ENCODE measurements at places on chromosomes 5 and 9.

- no peak for DNase-seq
Measured at GRCh38 chr5:87686975-87687374, 274.2 kb upstream of the CCNH start.

DNA sequence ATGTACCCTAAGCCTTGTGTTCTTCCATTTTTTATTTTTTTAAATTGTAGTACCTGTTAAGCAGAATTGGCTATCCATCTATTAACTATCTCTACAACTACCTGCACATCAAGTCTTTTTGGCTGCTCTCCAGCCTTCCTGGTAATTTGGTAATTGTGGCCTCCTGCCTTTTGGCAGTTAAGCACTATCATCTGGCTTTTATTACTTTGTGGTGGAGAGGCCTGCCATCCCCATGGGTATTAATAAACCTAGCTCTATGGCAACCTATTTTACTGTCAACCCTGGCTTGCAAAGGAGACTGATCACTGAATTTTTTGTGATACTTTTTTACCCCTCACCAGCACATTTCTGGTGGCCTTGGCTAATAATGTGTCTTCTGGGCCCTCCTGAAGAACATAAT lies 20.5 kb downstream of the SELENOP start:
- DNase-seq = no peak

GRCh38 chr5:107680799-107681198 lies 10.1 kb upstream of the EFNA5 start:
- DNase-seq = no peak

GRCh38 chr5:17727098-17727497 lies 92.8 kb downstream of the TAF11L14 start:
- no peak for DNase-seq

DNA sequence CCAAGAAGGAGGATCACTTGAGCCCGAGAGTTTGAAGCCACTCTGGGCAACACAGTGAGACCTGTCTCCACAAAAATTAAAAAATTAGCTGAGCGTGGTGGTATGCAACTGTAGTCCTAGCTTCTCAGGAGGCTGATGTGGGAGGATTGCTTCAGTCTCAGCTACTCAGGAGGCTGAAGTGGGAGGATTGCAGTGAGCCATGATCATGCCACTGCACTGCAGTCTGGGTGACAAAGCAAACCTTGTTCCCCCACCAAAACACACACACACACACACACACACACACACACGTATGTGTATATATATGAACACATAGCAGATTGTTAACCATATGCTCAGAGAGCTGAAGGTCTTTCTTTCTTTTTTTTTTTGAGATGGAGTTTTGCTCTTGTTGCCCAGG lies 157.5 kb upstream of the MAST4 start:
- DNase-seq = no peak

DNA sequence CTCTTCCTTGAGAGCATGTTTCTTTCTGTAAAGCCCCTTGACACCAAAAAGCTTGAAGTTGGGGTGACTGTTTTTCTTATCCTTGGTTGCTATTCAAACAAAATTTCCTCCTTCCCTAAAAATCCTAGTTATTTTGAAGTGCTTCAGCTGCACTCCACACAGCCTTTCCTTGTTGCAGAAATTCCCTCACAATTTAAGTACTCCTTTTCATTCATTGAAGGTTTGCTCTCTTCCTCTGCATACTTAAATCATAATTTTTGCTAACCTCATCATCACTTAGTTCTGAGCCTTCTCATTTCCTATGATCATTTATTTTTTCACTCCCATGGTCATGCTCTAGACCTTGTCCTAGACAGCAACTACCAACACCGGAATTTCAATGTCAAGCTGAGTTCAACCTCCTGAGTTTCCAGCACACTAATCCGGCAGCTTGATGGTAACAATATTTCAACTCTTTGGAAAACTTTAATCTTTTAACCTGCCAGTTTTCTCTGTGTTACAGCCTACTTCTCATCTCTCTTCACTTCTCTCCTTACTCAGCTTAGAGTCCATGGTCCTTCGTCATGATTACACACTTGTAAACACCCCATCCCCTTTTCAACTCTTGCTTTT lies 78.7 kb upstream of the ACTBL2 start:
- DNase-seq = no peak

DNA sequence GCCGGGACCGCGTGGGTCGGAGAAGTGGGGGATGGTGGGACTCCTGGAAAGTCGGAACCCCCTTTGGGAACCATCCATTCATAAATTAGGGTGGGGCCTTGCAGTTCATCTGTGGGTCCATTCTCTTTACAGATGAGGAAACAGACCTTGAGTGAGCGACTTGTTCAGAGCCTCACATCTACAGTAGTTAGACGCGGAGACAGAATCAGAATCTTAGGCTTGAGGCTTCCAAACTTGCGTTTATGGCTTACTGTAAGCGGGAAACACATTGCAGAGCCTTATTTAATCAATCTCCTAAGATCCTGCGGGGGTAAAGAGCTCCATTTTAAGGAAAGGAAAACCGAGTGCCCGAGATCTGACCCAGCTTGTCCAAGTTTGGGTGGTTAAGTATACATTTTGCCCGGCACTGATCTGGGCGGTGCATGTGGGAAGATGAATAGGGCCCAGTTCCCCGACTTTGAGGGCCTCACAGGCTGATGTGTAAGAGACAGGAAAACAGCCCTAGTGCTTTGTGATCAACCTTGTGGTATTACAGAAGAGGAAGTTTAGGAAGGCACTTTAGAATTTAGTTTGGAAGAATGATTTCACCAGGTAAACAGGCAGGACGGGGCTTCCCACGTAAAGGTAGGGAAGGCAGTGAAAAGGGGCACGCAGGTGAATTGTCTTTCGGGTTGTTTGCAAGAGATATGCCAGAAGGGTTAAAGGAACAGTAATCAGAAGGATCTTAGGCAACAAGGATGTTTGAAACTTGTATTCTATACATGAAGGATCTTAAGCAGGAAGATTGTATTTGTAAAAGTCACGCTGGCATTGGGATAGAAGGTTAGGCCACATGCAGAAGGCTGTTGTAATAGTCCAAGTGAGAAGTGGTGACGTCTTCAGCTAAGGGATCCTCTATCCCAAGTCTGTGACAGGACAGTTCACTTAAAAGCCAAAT lies 744 bp downstream of the TARS1 start:
- DNase-seq = no peak

- DNase-seq = no peak
Measured at GRCh38 chr5:168734620-168735300, 155.6 kb upstream of the PANK3 start.

DNA sequence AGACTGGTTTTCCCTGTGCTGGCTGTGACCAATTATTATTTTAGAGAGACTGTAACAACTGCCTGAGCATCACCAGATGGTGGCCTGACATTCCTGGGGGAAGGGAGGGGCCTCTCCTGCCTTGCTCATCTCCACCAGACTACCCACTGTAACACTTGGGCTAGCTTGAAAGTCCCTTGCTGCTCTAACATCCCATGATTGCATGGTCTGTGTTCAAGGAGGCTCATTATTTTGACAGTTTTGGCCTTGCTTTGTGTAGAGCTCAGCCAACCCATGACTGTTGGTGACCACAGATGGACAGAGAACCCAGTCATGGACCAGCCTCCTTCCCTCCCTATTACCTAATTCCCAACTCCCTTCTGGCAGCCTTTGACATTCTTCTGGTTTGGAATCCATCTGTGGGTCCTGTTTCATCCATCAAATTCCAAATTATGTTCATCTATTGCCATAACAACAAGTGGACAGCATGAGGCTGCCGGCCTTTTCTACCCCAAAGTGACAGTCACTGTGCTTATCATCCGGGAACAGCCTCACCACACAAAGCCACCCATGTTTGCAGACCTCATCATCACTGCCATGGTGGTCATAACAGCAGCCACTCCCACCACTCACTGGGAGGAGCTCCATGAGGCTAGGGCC lies 49.0 kb upstream of the ICE1 start:
- DNase-seq = no peak

DNA sequence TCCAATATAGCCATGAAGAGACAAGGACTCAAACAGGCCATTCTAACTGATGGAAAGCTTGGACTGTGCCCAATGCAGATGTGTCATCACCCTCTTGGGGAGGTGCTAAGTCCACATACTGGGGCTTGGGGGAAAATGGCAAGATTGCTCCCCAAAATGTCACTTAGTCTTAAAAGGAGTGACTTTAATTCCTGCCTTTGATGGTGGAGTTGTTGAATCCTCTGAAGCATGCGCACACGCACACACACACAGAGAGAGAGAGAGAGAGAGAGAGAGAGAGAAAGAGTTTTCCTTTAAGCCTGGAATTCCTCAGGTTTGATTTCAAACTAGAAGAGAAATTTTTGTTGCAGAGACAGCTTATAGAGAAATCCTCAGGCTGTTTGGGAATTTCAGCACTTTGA lies 161.9 kb upstream of the GAS1 start:
- DNase-seq = no peak

DNA sequence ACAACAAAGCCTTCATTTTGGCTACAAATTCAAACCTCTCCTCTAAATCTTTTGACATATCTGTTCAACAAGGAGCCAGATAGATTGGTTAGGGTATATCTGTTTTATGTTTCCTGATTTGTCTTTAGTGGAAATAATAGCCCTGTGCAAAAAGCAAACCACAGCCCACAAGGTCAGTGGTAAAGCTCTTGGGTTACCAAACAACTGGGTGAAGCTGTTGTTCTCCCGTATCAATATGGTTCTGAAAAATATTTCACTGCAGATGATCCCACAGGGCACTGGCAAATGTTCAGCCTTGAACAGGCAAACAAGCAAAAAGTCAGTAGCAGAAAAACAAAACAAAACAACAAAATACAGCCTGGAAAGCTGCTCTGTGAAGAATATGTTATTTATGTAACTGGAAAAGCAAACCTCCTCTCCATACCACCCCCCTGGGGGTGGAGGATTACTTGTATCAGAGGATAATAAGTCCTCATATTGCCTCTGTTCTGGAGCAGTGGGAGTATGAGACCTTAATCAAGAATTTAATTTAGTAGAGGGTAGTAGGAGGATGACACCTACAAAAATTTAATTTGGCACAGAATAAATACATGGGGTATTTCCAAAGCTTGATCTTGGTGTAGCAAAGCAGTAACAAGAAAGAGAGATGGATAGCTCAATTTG lies 20.8 kb upstream of the PTBP3 start:
- DNase-seq = no peak

DNA sequence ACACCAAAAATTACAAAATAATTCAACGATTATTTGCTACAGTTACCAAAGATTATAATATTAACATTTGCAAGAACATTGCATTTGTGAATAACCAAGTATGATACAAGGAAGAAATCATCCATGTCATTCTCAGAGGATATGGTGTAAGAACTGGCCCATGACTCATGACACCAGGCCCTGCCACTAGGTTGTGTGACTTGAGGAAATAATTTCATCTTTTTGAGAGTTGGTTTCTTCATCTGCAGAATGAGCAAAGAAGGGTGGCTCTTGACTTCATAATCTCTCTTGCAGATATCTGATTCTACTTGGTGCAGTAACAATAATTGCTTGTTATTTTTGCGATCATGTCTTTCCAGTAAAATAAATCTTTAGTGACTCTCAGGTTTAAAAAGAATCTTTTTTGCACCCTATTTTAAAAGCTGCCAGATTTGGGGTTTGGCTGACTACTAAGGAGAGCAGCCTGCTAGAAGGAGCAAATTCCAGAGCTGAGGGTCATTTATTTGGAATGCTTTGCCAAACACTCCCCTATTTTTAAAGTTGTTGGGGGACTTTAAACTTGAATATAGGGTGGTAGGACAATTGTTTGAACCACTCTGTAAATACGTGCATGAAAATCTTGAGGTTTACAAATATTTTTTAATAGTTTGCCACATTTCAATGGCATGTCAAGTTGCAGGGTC lies 23.5 kb downstream of the ITGA1 start:
- no peak for DNase-seq

DNA sequence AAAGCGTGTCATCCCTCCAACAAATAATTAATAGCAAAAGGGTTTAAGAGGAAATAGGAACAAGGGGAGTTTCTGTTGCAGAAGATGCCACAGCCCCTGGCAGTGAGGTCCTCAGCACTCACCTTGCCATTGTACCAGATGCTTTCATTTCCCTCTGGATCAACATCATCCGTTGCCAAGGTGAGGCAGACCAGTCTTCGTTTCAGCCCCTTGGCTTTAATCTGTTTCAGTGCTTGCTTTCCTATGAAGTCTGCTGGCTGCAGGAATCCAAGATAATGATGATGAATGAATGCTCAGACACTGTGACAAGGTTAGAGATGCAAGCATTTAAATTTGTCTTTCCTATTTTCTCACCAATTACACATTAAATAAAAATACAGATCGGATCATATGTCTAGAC lies 20.0 kb upstream of the ARSB start:
- DNase-seq = no peak

GRCh38 chr5:79845448-79846197 lies 145.4 kb downstream of the MTX3 start:
- DNase-seq = no peak

DNA sequence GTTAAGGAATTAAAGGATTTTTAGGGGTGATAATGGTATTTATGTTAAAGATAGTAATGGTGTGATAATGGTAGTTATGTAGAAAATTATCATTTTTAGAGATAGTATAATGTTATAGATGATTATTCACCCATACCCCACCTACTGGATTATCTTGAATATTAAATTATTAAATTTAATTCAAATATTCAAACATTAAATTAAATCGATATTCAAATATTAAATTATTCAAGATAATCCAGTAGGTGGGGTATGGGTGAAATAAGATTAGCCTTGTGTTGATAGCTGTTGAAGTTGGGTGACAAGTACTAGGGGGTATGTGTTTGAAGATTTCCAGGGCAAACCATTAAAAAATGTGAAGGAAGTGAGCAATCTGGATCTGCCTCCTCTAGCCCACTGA lies 15.6 kb downstream of the FAM219A start:
- DNase-seq = no peak

DNA sequence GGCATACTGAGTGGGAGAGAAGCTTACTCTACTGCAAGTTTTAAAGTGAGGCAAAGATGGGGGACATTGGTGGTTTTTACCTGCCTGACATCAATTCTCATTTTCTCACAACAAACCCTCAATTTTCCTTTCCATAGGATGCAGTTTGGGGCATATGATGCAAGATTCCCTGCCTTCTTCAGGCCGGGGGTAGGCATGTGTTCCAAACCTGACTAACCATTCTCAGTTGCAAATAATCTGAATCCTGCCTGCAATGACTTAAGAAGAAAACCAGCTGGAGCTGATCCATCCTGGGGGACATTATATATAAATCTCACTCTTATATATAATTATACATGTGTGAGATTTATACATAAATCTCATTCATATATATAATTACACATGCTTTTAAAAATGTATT lies 223.6 kb upstream of the EFNA5 start:
- DNase-seq = no peak

GRCh38 chr9:122342323-122343050 lies 28.3 kb upstream of the PTGS1 start:
- DNase-seq = no peak

All from T-helper 9 cell (primary cell).